ENCODE measurements at places on chromosomes 7 and 10.

- DNase-seq, result no peak
Observed at GRCh38 chr10:132644527-132645246, 107.1 kb downstream of the INPP5A start.

GRCh38 chr10:15158972-15159371 is 9.5 kb downstream of the NMT2 start:
- no peak for DNase-seq

GRCh38 chr10:96753956-96754355 is 33.6 kb upstream of the PIK3AP1 start:
- no peak for DNase-seq

DNA sequence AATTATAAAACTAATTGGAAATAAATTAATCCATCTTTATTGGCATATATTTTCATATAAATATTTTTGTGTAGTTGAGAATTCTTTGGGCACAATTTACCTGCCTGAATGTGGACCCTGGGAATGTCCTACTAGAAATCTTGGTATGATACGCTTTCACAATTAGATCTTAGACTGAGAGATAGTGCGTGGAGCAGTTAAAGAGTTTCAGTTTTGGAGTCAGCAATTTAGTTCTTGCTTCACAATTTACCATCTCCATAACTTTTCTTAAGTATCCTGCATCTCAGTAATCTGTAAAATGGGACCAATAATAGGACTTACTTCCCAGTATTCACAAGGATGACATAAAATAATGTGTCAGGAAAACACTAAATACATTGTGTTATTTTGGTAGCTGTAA is 2.0 kb downstream of the MTPN start:
- DNase-seq, result no peak

- DNase-seq, result no peak
Observed at GRCh38 chr10:35650894-35651293, 8.8 kb upstream of the FZD8 start.

DNA sequence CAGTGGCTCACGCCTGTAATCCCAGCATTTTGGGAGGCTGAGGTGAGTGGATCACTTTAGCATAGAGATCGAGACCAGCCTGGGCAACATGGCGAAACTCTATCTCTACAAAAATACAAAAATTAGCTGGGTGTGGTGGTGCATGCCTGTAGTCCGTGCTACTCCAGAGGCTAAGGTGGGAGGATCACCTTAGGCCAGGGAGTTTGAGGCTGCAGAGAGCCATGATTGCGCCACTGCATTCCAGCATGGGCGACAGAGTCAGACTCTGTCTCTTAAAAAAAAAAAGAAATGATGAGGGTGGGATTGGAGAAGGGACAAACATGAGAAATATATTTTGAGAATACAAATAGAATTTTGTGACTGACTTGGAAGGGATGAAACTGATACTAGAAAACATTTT is 76.9 kb downstream of the SHOC2 start:
- DNase-seq, result no peak

GRCh38 chr10:11667756-11668155 is 56.3 kb upstream of the USP6NL start:
- DNase-seq, result no peak
